ENCODE measurements at places on chromosomes 2 and 18.

- peak; percentile 2 for DNase-seq
These were observed 127.4 kb downstream of the CCDC102B start for GRCh38 chr18:68925268-68925667.

DNA sequence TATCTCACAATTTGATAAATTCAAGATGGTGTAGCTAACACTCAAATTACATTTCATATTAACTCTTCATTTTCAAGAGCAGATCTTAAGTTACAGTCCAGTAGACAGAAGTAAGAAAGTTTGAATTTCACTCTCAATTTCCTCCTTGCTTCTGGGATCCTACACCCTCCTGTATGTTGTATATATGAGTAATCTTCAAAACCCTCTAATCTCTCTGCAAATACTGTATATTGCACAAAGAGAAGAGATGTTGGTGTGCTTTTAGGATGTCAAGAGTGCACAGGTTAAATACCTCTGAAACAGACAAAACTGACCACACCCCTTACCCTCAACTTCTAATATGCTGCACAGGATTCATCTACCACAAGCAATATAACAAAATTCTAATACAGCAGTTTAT lies 6.7 kb downstream of the CHST9 start:
- no peak for DNase-seq

- no peak for DNase-seq
These were observed 68.9 kb upstream of the EFEMP1 start for GRCh38 chr2:55992455-55992854.

GRCh38 chr2:239113171-239113570 lies 265.3 kb downstream of the TWIST2 start:
- DNase-seq = no peak

GRCh38 chr2:48541666-48542389 lies 11.9 kb downstream of the STON1 start:
- no peak for DNase-seq

GRCh38 chr2:48605482-48606175 lies 12.0 kb upstream of the GTF2A1L start:
- no peak for DNase-seq

Data from T-helper 2 cell (primary cell).